ENCODE measurements at places on chromosomes 7 and 10. TPM values are rescaled to one million over a fixed set of nuclear protein-coding genes. Genes with fewer than 3 reads are reported as not detected.

GRCh38 chr10:63525021-63525420, 3.8 kb downstream of the REEP3 start:
- no peak for DNase-seq
- H3K36me3 ChIP-seq, result no peaks in the 10 kb centered on the region
- no peak overlapping the region for H3K4me3 ChIP-seq
- H3K27ac ChIP-seq, result no peak overlapping the region
- peaks cover 27% of the 10 kb centered on the region for H3K4me1 ChIP-seq
- no peaks in the 10 kb centered on the region for H3K27me3 ChIP-seq

- peaks cover 17% of the 10 kb centered on the region for H3K4me1 ChIP-seq
- no peak for DNase-seq
- H3K27me3 ChIP-seq, result no peaks in the 10 kb centered on the region
- peak overlapping the region; percentile 2 for H3K27ac ChIP-seq
- H3K4me3 ChIP-seq, result no peak overlapping the region
These were observed 177.2 kb upstream of the INHBA start for GRCh38 chr7:41880107-41880506.

DNA sequence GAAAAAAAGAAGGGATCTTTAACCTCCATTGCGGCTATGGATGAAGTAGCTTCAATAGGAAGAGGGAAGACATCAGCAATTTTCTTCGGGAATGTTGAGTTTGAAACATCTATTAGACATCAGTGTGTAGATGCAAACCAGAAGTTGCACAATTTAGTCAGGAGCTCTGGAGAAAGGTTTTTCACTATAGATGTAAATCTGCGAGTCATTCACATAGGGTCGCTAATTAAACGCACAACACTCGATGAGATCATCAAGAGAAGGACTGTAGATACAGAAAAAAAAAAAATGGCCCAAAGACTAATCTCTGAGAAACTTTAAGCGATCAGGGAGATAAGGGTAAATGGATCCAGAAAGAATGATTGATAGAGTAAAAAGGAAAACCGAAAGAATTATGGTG, 61.7 kb upstream of the TES start:
- H3K27me3 ChIP-seq, result no peaks in the 10 kb centered on the region
- no peak overlapping the region for H3K4me3 ChIP-seq
- no peaks in the 10 kb centered on the region for H3K36me3 ChIP-seq
- no peak for DNase-seq
- H3K4me1 ChIP-seq, result no peaks in the 10 kb centered on the region
- H3K27ac ChIP-seq, result no peak overlapping the region

- no peaks in the 10 kb centered on the region for H3K36me3 ChIP-seq
- DNase-seq, result no peak
- no peak overlapping the region for H3K27ac ChIP-seq
- peaks cover 8% of the 10 kb centered on the region for H3K27me3 ChIP-seq
These were observed 124.7 kb downstream of the WDR37 start for GRCh38 chr10:1180836-1181235.

DNA sequence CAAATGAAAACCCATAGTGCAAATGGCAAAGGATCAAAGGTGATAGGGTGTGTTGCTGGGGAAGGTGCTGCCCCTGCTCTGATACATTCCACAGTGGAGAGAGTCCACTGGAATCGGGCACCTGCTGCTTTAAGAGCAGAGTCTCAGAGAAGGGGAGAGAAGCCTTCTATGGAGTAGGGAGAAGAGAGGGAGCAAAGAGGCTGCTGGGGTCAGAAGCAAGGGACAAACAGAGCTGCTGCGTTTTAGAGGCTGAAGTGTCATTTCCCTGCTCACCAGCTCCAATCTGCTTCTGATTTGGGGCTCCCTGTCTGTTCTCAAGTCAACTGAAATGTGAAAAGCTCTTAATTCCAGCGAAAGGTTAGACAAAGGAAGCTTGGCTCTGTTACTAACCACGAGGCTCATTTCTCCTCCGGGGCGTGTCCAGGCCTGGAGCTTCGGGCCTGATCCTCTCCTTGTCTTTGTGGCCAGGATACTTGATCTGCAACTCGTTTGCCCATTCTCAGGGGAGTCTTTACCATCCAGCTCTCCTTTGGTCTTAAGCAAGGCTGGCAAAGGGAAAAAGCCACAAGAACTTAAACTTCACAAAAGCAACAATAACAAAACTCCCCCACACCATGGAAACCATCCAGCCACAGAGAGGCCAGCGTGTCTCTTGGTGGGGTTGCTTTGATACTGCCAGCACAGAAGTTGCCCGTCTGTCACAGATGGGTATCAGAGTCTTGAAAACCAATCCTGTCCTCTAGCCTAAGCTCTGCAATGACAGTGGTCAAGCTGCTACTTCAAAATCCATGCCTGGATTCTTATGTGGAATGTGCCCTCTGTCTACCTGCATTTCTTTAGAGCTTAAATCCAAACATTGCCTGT, 692.6 kb downstream of the SUGCT start:
- DNase-seq, result no peak
- no peaks in the 10 kb centered on the region for H3K4me1 ChIP-seq
- no peaks in the 10 kb centered on the region for H3K27me3 ChIP-seq
- H3K36me3 ChIP-seq, result no peaks in the 10 kb centered on the region

GRCh38 chr10:72079356-72079755, 9.0 kb downstream of the SPOCK2 start:
- H3K36me3 ChIP-seq, result no peaks in the 10 kb centered on the region
- H3K4me3 ChIP-seq, result no peak overlapping the region
- no peaks in the 10 kb centered on the region for H3K27me3 ChIP-seq
- H3K4me1 ChIP-seq, result peaks cover 7% of the 10 kb centered on the region
- DNase-seq, result no peak

The INTS15 gene
- 33.2 TPM for total RNA-seq

The TBXAS1 gene
- total RNA-seq, result 92.6 TPM

Data from lower lobe of right lung (tissue), 2 donors.